ENCODE measurements at places on chromosomes 6 and 20. TPM values are rescaled to one million over a fixed set of nuclear protein-coding genes. Genes with fewer than 3 reads are reported as not detected.

C20orf202 gene
- total RNA-seq: not detected

HAO1 gene
- total RNA-seq: not detected

COX4I2 gene
- not detected for total RNA-seq

SNX3 gene
- total RNA-seq: 164 TPM

LSM2 gene
- total RNA-seq: 18.3 TPM

CPNE5 gene
- total RNA-seq: not detected

DNA sequence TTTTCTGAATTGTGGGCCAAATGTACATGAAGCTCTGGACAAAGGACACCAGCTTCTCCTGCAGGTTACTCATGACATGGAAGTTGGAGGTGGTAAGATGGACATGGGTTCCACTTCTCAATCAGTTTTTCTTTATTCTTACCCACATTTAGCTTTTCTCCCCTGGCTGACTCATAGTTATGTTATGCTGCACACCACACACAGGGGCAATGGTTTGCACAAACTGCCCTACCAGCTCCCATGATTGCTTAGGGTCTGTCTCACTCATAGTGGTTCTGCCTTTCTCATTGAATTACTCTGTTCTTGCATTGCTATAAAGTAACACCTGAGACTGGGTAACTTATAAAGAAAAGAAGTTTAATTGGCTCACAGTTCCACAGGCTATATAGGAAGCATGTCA is 4.5 kb upstream of the CD109 start:
- no peak for DNase-seq

DNA sequence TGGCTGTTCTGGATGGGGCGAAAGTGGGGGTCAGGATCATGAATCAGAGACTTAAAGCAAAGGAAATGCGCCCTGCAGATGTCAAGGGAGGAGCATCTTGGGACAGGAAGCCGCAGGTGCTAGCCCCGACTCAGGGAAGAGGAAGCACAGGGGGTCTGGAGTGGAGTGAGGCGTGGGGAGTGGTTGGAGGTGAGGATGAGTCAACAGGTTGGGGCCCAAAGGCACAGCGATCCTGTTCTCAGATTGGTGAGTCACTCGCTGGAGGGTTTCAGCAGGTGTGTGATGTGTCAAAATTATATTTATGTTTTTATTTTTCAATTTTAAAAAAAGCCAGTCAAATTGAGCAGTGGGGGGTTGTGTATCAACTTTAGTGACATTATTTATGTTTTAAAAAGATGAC is 19.0 kb downstream of the PACSIN1 start:
- no peak for DNase-seq

- peak; percentile 80 for DNase-seq
These were observed 35.1 kb downstream of the NFATC2 start for GRCh38 chr20:51507216-51508036.

DNA sequence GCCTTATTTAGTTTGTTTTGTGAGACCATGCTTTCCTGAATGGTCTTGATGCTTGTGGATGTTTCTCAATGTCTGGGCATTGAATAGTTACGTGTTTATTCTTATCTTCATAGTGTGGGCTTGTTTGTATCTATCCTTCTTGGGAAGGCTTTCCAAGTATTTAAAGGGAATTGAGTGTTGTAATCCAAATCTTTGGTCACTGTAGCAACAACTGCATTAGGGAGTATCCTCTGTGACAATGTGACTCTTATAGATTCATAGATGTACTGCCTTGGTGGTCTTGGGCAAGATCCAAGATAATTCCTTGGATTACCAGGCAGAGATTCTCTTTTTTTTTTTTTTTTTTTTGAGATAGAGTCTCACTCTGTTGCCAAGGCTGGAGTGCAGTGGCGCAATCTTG is 598.4 kb downstream of the CBLN4 start:
- DNase-seq: no peak

DNA sequence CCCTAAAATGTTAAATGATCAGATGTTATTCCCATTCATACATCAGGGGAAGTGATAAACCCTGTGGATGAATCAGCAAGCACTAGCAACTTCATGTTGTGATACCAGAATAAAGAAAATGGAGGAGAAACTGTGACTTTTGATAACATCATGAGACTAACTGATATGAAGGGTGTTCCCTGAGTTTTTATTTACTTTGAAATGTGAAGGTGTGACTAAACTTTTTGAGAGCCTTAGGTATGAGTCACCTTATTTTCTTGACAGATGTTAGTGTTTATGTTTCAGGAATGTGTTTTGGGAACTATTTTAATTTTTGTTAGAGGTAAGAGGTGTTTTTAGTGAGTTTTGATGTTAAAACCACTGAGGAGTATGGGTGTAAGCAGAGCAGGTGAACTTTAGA is 4.4 kb downstream of the PARD6B start:
- no peak for DNase-seq

DNA sequence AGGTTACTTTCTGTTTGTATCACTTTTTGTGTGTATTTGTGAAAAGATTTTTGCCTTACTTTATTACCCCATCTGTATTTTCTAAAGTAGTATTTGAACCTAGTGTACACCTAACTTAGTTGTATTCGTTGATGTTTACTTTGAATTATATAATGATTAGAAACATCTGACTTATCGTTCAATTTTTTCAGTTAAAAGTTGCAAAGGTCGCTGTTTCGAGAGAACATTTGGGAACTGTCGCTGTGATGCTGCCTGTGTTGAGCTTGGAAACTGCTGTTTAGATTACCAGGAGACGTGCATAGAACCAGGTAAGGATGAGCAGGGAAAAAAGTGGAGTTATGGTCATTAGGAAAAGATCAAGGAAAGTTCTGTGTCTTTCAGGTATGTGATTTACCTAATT is 42.0 kb downstream of the ENPP1 start:
- no peak for DNase-seq

DNA sequence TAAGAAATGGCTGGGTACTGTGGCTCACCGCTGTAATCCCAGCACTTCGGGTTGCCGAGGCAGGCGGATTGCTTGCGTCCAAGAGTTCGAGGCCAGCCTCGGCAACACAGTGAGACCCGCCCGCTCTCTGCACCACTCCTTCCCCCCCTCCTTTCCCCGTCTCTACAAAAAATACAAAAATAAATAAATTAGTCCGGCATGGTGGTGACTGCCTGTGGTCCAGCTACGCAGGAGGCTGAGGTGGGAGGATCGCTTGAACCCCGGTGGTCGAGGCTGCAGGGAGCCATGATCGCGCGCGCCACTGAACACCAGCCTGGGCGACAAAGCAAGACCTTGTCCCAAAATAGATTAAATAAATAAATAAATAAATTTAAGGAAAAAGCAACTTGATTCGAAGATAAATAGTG is 448 bp upstream of the RNF114 start:
- DNase-seq: no peak

DNA sequence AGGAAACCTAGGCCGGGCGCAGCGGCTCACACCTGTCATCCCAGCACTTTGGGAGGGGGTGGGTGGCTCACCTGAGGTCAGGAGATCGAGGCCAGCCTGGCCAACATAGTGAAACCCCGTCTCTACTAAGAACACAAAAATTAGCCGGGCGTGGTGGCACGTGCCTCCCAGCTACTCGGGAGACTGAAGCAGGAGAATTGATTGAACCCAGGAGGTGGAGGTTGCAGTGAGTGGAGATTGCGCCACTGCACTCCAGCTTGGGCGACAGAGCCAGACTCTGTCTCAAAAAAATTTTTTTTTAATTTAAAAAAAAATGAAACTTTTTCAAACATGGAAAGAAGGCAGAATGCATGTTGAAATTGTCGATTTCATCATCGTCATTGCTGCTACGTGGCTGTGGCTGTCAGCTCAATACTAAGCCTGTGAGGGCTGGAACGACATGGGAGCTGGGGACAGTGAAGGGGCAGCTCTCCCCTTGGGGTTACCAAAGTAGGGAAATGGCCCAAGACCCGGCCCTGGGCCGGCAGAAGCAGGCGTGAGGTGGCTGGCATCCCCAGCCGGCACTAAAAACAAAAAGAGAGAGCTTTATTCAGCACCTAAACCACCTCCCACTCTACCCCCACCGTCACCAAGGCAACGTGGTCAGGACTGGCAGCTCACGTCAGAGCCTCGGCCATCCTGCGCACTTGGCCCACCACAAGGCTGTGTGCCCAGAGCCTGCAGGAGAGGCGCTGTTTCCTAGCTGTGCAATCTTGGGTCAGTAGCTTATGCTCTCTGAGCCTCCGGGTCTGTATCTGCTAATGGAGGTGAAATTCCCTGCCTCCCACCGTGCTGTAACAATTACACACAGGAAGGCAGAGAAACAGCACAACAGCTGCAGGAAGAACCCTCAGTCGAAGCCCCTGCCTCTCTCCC is 30.8 kb downstream of the AGPAT4 start:
- DNase-seq: peak; percentile 96

- DNase-seq: no peak
These were observed 66.1 kb downstream of the ADGRB3 start for GRCh38 chr6:68701159-68701558.

DNA sequence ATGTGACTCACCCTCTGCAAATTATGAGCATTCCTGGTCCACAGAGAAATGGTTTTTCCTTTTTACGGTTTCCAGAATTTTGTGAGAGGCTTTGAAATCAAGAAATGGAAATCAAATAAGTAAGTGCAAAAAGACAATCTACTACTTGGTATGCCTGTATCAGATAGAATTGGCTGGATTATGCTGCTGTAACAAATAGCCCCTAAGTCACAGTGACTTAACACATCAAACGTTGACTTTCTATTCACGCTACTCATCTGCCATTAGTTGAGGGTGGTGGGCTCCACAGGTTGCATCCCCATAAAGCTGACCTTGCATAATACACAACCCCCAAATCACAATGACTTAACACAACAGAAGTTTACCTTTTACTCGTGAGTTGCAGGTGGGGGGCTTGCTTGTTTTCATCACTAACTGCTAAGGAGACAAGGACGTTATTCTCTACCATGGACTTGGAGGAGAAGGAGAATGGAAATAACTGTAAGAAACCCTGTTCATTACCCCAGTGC is 44.4 kb downstream of the TSHZ2 start:
- DNase-seq: no peak

GRCh38 chr20:32635764-32636163 is 38.0 kb downstream of the C20orf203 start:
- peak; percentile 87 for DNase-seq

GRCh38 chr6:162922563-162923166 is 194.9 kb downstream of the PACRG start:
- no peak for DNase-seq

GRCh38 chr6:169558774-169559441 is 142.9 kb downstream of the WDR27 start:
- DNase-seq: peak; percentile 91

DNA sequence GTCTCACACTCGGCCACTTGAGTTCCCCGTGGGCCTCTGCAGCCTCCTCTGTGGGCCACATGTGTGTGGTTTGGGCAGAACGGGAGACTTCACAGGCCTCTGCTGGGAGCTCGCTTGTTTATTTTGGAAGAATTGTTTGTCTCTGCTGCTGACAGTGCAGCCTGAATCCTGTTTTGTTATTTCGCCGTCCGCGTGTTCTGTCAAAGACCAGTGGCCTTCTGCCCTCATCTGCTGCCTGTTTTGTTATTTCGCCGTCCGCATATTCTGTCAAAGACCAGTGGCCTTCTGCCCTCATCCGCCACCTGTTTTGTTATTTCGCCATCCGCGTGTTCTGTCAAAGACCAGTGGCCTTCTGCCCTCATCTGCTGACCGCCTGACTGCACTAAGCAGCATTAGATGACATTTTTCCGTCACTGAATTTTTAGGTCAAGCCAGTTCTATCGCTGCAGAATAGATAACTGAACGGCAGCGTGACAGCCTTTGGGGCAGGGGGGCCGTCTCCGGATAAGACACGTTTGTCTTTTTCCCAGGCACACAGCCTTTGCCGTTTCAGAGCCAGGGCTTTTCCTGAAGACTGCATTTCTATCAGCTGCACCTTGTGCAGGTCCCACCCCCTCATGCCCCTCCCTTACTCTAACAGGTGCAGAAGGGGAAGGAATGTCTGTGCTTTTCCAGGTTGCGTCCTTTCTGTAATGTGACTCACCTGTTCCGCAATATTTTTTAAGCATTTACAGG is 158.5 kb upstream of the AFDN start:
- no peak for DNase-seq

DNA sequence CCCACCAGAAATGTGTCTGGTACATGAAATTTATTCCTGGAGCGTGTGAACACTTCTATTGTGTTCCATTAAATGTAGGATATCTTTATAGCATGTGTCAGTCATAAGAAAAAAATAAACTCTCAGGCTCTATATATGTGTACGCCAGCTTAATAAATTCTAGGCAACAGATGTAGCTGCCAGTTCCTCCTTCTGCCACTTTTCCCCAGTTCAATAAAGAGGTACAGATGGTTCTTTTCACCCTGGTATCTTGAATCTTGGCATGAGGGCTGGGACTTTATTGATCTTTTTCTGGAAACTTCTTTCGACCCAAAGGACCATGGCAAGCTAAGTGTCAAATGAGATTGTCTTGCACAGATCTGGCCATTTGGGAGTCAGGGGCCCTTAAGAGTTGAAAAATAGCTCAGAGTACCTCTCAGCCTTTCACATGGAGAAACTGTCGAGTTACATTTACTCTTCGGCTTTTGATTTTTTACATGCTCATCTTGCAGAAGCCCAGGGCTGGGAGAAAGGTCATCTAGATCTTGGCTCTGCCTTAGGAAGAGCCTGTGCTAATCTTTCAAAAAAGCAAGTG is 240.9 kb downstream of the DOK5 start:
- no peak for DNase-seq

GRCh38 chr6:155411154-155412052 is 44.2 kb downstream of the NOX3 start:
- no peak for DNase-seq

DNA sequence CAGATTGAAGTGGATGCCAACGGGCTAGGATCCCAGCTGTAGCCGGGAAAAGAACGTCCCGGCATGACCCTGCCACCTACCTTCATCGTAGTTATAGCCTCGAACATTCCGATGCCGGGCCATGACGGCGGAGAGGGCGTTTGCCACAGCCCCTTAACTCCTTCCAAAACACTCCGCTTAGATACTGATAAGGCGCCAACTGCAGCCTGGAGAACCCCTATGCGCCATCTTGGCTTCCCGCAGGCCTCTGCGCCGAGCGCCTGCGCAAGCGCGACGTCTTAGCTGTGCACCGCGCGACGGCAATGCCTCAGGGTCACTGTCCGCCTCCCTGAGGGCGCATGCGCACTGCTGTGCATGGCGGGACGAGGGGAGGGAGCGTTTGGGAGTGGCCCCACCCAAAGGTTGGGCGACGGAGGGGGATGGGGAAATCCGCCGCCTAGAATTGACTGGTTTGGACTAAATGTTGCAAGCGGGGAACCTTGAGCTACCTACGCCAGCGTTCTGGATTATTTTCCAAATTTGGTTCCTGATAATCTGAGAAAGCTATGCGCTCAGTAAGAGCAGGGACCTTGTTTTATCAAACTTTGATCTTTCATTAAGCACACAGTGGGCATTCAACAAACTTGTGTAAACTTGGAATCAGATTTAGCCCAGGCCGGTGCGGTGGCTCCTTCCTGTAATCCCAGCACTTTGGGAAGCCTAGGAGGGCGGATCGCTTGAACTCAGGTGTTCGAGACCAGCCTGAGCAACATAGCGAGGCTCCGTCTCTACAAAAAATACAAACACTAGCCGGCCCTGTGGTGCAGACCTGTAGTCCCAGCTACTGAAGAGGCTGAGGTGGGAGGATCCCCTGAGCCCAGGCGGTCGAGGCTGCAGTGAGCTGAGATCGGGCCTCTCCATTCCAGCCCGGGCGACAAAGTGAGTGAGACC is at the start of gene HBS1L:
Gene HBS1L (minus strand): TSS at position 254 of the 930 bp plus-strand sequence. CDS start 131 bp downstream, at position 123.
- DNase-seq: peak; percentile 96
